Small intestine (tissue), 16 donors: ENCODE measurements at places on chromosomes 7 and 10. TPM values are rescaled to one million over a fixed set of nuclear protein-coding genes. Genes with fewer than 3 reads are reported as not detected.

GRCh38 chr7:3738964-3739363, 437.9 kb downstream of the SDK1 start:
- no peak for DNase-seq

DNA sequence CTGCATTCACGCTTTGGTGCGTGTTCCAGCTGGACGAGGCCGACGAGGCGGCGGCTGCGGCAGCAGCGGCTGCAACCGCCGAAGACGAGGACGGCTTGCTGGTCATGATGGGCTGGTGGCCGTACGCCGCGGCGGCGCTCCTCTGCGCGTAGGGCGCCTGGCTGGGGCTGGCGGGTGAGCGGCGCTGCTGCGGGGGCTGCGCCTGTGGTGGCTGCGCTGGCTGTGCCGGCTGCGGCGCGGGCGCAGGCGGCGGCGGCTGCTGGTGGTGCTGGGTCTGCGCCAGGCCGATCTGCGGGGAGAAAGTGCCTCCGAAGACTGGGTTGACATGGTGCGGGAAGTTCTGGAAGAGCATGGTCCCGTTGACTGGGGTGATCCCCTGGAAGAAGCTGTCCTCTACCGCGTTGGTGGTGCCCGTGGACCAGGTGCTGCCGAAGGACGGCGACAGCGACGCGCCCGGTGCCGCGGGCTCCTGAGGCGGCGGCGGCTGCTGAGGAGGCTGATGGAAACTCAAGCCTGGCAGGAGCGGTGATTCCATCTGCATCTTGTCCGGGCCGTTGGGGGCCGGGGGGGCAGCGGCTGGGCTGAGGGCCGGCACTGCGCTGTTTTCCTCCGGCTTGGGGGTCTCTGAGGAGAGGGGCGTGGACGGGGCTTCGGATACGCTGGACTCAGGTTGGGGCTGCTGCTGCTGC, 51.1 kb downstream of the CPEB3 start:
- DNase-seq = peak; percentile 16

GRCh38 chr10:31920538-31920937, 8.1 kb downstream of the ARHGAP12 start:
- DNase-seq = no peak

DNA sequence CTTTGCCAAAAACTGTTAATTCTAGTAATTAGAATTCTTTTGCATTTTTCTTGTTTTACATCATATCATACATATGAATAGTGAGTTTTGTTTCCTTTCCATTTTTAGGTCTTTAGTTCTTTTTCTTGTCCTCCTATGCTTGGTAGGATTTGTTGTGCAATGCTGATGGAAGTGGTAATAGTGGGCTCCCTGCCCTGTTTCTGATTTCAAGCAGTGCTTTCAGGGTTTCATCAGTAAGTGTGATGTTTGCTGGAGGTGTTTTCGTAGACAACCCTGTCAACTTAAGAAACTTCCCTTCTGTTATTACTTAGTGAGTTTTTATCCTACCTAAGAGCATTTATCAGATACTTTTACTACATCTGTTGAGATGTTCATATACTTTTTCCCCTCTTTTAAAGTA, 50.5 kb downstream of the CSGALNACT2 start:
- DNase-seq = no peak

DNA sequence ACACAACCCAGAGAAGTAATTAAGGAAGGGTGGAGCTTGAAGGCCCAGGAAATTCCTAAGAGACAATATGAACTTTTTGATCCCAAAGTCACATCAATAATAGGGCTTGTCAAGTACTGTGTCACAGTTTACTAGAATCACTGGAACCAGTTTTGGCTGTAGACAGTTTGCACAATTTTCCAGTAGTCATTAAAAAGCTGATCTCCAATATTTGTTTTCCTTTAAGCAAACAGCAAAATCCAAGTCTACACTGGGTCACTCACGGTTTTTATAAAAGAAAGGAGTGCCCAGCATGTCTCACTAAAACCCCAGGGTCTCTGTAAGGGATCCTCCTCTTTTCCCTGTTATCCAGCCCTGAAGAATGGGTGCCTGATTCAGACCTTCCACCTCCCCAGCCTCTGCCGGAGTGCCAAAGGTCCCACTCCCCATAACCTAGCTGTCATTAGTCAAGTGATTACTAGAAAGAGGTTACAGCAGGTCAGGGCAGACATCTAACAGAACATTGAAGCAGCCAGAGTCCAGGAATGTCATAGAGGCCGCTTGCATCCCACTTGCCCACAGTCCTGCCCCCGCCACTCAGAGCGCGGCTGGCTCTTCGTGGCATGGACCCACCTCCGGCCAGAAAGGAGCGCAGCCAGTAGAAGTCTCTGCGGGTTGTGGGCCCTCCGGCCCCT, 552 bp downstream of the SLC25A16 start:
- DNase-seq = no peak

- no peak for DNase-seq
Observed at GRCh38 chr10:86801995-86802394, 45.6 kb downstream of the BMPR1A start.

- DNase-seq = no peak
Observed at GRCh38 chr7:12893292-12893691, 205.9 kb downstream of the ARL4A start.

- DNase-seq = no peak
Observed at GRCh38 chr7:52463341-52463740, 572.1 kb upstream of the POM121L12 start.

DNA sequence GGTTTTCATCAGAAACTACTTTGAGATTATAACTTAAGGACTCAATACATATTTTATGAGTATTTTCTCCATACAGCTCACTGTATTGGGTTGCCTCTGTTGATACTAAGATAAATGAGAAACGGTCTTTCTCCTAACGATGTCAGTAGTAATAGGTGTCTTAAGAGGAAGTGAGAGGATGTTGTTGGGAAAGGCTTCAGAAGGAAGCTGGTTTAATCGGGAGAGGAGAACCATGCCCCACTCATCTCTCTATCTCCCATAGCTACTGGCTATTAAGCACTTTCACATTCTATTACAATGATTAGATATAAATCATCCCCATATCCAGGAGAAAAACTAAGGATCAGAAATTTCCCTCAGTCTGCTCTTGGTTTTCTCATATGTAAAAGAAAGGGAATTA, 2.0 kb downstream of the CLEC5A start:
- no peak for DNase-seq

GRCh38 chr10:47048526-47048905, 137.3 kb downstream of the PTPN20 start:
- DNase-seq = no peak

GRCh38 chr10:79445977-79446757, 743 bp upstream of the ZCCHC24 start:
- DNase-seq = no peak

- peak; percentile 72 for DNase-seq
Observed at GRCh38 chr7:74480861-74481417, 27.2 kb downstream of the GTF2IRD1 start.

GRCh38 chr10:13224210-13224995, 9.8 kb downstream of the UCMA start:
- no peak for DNase-seq

- DNase-seq = no peak
Observed at GRCh38 chr7:21184942-21185652, 242.8 kb upstream of the SP4 start.

DNA sequence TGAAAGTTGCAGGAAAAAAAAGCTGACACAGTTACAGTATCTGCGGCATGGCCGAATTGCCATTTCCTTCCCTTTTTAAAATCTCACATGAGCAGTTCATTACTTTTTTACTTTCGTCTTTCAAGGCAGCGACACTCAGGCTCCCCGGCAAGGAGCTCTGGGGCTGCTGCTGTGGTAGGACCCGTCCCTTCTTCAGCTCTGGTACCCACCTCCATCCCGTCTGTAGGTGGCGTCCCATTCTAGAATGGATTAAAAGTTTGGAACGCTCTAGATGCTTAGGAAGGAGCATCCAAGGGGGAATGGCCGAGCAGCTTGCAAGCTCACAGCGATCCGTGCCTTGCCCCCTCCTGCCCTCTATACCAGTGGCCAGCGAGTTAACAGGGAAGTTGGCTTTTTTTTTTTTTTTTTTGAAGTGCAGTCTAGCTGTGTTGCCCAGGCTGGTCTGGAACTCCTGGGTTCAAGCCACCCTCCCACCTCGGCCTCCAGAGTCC, 22.8 kb upstream of the TTYH3 start:
- peak; percentile 54 for DNase-seq

DNA sequence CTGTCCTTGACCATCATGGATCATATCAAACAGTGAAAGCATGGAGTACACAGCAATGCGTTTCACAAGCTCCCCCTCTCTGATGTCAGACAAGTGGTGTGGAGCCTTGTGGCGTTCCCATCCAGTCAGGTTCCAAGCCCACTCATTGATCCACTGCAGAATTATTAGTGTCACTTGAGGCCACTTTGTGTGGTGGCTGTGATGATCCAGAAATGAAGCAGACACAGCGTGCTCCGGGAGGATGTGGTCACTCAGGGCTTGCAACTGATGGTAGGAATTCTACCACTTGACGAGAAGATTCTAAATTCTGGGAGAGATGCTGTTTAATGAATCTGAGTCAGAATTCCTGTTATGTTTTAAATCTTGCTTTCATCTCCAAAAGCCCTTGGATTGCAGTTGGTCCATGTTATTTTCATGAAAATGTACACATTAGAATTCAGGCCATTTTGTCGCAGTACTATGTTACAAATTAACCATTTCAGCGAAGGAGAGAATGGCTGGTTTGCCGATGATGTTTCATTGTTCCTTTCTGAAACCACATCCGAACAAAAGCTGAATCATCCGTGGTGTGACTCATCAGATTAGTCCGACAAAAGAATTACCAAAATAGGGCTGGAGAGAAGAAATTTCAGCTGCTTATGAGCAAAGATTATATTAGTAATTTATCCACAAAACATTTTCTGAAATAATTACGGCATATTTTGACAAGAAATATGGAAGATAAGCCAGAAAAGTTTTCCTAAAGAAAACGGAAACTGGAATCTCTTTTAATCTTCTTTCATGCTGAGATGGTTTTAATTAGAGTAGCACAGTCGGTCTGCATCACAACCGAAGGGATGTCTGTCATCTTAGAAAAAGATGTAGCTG, 48.1 kb downstream of the INSYN2A start:
- no peak for DNase-seq

DNA sequence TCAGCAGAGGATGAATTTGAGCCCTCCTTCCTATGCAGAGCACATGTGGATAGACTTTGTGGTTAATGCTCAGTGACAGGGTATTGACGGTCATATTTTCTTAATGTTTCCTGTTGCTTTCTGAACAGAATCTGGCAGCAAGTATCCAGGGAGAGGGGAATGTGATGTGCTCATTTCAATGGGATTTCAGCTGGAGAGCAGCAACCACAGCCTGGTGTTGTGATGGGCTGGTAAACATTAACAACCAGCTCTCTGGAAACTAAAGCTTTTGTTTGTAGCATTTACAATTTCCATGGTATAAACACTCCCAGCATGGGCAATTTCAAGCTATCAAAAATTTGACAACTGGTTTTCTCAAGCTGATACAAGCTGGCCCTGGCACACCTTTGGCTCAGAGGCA, 215.9 kb downstream of the SH2D4B start:
- DNase-seq = no peak

GRCh38 chr10:122051609-122052385, 62.8 kb downstream of the TACC2 start:
- peak; percentile 79 for DNase-seq

The COBL gene
- polyA plus RNA-seq = 30.8 TPM

The RASSF4 gene
- 86.7 TPM for polyA plus RNA-seq

The CCDC172 gene
- polyA plus RNA-seq = not detected

The CTAGE15 gene
- polyA plus RNA-seq = 0.33 TPM

The DYNC1I1 gene
- polyA plus RNA-seq = 2.4 TPM

The GFRA1 gene
- polyA plus RNA-seq = 2.8 TPM

The DENND2A gene
- polyA plus RNA-seq = 3.0 TPM

The TMEM270 gene
- not detected for polyA plus RNA-seq
